ENCODE measurements at places on chromosomes 2 and 18.

GRCh38 chr2:215365184-215365658, 53.4 kb downstream of the ATIC start:
- no peak for DNase-seq

GRCh38 chr18:69002233-69002632, 204.4 kb downstream of the CCDC102B start:
- DNase-seq: no peak

DNA sequence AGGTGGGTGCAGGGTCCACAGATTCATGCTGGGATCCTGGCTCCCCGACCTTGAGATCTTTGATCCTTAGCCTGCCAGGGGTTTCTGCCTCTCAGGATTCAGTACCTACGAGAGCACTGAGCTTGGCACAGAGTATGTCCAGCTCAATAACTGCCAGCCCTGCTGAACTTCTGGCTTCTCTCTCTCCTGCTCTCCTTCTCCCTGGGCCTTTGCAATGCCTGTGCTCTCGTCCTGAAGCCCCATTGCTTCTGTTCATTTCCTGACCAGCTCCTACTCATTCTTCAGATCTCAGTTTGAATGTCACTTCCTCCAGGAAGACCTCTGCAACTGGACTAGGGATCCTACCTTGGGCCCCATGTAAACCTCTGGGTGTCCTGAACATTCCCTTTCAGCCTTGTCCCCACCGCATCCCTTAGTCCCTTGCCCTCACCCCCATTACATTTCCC, 113.8 kb upstream of the HAAO start:
- no peak for DNase-seq

DNA sequence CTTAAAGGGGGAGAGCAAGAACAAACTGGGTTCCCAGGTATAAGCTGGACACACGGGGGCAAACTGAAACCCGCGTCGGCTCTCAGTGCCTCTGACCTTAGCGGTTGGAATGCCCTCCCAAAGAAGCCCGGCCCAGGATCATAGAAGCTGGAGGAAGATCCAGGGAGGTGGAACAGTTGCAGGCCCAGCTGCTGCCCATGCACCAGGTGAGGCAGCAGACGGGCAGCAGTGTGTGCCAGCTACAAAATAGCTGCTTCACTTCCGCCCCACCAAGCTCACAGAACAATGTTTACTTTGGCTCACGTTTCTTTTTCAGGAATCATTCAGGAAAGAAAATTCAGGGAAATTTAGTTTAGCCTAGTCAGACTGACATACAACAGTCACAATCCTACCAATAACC, 3.9 kb upstream of the ERMN start:
- DNase-seq: no peak

- DNase-seq: no peak
Measured at GRCh38 chr2:70115646-70116442, 28.6 kb downstream of the PCBP1 start.

DNA sequence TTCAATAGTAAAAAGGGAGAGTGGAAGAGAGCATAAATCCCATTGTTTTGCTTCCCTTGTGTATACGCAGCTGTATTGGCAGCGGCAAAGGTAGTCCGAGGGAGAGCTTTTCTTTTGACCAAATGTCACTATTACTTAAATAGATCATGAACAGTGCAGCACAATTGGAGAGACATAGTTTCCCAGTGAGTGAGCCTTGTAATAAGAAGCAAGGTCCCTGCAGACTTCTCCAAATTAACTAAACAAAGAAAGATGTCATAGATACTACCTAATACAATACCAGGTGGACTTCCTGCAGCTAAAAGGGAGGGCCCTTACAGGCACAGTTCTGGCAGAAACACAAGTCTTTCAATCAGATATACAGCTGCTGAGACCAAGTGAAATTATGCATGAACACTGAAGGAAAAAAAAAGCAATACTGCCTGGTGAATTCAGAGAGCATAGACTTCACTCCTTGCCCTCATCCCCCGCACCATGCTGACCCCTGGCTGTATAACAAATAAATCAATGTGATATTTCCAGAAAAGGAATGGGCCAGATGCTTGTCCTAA, 404.7 kb upstream of the CDH2 start:
- DNase-seq: no peak
